Iris pigment epithelial cell (primary cell): ENCODE measurements at places on chromosomes 5 and 9.

- DNase-seq: no peak
Observed at GRCh38 chr9:98284754-98285153, 29.3 kb upstream of the TBC1D2 start.

DNA sequence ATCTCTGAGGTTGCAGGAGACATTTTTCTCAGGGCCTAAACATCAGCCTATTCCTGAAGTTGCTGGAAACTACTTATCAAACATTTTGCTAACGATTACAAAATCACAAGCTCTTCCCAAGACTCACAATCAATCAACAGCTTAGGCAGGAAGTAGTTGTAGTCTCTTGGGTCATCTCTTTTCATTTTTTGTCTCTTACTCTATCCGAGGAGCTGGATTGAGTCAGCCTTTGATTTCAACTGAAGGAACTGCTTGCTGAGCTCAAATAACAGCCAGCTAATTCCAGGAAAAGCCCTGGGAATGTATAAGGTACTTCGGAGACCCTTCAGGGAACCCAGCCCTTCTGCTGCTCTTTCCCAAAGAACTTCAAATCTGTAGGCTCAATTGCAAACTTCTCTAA, 398.9 kb downstream of the PLK2 start:
- DNase-seq: peak; percentile 64

DNA sequence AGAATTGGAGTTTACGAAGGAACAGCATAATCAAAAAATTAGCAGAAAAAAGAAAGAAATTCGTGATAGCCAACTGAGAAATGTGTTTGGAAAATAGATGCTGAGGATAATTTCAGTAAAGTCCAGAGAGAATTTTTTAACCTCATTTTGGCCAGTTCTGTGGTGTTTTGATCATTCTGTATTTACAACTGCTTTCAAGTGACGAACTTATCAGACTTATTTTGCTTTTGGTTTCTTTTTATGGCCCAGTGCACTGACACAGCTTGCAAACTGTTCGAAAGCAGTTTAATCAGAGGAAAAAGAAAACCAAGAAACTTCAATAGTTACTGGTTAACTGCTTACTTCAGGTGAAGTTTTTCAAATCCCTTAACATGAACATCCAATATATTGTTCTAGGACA, 1.9 kb downstream of the SDHA start:
- no peak for DNase-seq

DNA sequence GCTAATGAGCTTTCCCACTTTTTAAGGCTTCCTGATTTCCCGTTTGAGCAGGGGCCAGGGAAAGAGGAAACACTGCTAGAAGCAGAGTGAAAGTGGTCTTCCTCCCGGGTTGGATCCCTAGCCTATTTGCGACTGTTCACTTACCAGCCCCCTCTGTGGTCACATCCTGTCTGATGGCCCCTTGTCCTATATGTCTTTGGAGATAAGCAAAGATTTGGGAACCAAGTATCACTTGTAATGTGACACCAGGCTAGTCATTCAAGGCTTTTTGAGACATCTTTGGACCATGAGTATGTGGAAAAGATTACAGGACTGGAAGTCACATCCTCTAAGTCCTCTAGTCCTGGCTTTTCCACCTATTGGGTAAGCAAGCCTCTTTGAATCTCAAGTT, 6.1 kb downstream of the DNAJB5 start:
- DNase-seq: peak; percentile 71

- DNase-seq: no peak
Observed at GRCh38 chr9:135973277-135974219, 12.4 kb upstream of the UBAC1 start.

DNA sequence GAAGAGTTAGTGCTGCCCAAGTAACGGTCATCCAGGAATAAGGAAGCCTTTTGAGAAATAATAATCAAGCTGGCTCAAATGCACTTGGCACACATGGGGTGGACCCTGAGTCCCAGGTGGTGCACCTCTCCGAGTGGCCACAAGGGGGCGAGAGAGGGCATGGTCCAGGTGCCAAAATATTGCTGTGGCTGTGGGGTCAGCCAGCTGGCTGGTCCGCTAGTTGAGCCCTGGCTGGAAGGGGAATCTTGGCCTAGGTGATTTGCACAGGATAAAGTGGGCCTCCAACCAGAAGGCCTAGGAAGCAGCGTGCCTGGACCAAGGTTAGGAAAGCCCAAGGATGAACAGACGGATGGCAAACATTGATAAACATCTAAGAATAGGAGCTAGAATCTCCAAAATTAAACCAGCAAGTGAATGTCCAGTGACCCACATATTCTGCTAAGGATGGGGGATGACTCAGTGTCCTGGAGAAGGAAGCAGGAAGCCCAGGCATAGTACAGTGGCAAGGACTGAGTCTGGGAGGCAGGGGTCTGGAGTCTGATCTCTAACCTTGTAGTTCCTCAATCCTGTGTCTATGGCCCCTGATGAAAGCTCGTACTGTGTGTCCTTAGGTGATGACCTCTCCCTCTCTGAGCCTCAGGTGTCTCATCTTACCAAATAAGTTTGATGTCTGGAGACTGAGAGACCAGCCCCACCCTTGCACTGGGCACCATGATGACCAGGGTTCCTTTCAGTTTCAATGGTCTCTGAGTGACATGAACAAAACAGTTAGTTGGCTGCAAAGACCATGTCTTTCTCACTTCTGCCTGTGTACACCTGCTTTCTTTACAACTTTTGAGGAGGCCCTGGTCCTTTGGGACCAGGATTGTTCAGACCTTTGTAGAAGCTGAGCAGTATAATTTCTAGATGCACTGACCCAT, 19.2 kb upstream of the SHB start:
- DNase-seq: no peak
